ENCODE measurements at places on chromosomes 1 and 21. TPM values are rescaled to one million over a fixed set of nuclear protein-coding genes. Genes with fewer than 3 reads are reported as not detected.

Gene AMY2A
- polyA plus RNA-seq, result 0.53 TPM

Gene PGLYRP4
- not detected for polyA plus RNA-seq

DNA sequence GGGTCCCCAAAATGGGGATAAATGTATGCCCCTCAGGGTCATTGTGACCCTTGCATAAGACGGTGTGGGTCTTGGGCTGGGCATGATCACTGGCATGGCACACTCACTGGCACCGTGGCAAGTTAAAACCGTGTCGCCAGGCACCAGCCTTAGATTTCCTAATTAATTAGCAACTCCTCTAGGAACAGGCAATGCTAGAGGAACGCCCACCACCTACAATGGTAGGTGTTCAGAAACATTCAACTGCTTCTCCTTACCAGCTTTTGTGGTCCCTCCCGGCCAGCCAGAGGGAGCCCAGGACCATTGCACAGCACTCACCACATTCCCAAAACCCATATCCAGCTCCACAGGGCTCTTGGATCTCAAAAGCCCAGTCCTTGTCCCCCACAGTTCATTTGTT, 36.4 kb downstream of the EPHA2 start:
- no peak for DNase-seq

- DNase-seq, result no peak
These were observed 119.0 kb upstream of the ADGRL2 start for GRCh38 chr1:81681601-81682266.

DNA sequence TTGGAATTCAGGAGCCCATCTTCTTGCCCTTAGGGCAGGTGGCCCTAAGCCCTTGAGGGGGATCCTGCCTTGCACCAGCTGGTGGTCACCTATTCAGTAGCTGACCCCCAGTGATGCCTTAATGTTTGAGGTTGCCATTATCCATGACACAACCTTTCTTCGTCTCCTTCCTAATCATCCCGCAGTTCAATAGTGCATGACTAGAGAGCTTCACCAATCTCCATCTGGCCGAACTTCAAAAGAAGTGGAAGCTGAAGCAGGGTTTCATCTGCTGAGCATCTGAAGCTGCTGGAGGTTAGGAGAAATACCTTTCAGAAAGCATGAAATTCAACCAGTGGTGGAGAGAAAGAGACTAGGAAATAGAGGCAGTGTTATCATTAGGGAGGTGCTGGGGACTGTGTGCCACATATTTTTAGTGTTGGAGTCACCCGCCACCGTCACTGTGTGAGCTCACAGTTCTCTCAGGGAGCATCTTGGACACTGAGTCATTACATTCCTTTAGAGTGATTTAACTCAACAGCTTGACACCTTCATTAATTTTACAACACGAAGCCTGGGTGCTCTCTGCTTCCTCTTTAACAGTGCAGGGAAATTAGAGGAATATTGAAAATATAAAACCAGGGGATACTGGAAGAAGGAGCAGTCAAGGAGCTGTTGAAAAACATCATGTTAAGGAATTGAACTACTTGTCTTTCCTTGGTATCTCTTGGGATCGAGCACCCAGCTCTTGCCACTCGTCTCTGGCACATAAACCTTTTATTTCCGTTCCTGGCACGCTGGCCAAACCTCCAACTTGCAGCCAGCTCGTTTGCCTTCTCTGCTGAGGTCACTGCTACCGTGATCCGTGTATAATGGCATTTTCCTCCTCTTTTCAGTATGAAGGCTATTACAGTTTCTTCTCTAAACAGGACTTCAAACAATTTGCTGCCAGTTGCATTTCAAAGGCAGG, 53.6 kb downstream of the PEX14 start:
- no peak for DNase-seq

All from left kidney (tissue), 8 donors.